ENCODE measurements at places on chromosomes 12 and 14. TPM values are rescaled to one million over a fixed set of nuclear protein-coding genes. Genes with fewer than 3 reads are reported as not detected.

- no peak for DNase-seq
Measured at GRCh38 chr12:122874081-122874480, 21.8 kb downstream of the VPS37B start.

GRCh38 chr14:69860221-69860620, 19.0 kb upstream of the SMOC1 start:
- no peak for DNase-seq

- no peak for DNase-seq
Measured at GRCh38 chr14:30225176-30225575, 297.5 kb upstream of the PRKD1 start.

- no peak for DNase-seq
Measured at GRCh38 chr14:77709412-77709811, 1.5 kb downstream of the SLIRP start.

DNA sequence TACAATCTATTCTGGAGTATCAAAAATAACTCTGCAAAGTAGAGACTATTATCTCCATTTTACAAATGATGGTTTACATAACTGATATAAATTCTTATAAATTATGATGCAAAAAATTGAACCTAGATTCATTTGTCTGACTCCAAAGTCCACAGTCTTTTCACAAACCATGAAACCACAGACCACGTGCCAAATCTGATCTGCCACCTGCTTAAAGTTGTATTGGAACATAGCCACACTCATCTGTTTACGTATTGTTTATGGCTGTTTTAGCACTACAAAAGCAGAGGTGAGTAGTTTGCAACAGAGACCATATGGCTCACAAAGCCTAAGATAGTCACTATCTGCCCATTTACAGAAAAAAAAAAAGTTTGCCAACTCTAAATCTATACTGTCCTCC, 105.3 kb downstream of the KCNH5 start:
- DNase-seq = no peak

ACSS3 gene
- total RNA-seq = 2.6 TPM

Measured in M059J (cell line).